ENCODE measurements at places on chromosomes 4 and X. TPM values are rescaled to one million over a fixed set of nuclear protein-coding genes. Genes with fewer than 3 reads are reported as not detected.

DNA sequence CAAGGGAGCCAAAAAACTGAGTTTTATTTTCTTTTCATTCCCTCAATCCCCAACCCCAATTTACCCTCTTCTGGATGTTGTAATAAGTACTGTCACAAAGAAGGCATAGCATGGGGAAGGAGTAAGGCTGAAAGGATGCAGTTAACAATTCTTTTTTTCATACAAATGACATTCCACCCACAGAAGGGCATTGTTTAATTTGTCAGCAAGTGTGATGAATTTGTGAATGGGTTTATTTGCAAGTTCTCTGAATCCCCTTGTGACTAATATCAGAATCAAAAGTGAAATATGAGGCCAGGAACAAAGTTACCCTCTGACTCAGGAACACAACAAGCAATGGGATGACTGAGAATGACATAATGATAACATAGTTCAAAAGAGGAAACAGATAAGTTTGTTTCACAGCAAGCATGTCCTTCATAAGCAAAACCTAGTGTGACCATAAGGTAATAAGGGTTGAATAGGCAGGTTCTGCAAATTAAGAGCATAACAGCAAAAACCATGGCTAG is 2.1 kb downstream of the GEMIN8 start:
- no peak for DNase-seq

GRCh38 chrX:154791939-154792338 is 13.3 kb downstream of the MPP1 start:
- DNase-seq: no peak

GRCh38 chr4:79864500-79865200 is 208.4 kb downstream of the ANTXR2 start:
- no peak for DNase-seq

DNA sequence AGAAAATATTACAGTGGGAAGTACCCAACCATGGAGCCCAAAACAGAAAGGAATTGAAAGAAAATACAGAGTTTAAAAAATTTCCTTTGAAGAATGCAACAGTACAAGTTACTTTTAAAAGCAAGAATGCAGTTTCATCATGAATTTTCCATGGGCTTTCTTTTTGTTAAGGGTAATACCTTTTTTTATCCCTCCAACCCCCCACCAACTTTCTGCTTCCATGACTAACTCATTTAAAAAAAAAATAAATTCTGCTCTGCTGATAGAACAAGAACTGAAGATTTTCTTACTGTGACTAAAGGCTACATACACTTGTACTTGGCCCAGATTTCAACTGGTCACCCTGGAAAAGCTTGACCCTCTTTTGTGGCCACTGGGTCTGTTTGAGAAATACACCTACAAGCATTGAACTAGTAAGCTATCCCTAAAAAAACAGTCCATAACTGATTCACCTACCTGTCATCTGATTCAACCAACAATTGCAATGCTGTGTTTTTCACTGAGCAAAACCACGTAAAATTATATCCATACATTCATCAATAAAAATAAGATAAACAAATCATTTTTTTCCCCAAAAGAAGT is 214.2 kb downstream of the NSUN7 start:
- no peak for DNase-seq

DNA sequence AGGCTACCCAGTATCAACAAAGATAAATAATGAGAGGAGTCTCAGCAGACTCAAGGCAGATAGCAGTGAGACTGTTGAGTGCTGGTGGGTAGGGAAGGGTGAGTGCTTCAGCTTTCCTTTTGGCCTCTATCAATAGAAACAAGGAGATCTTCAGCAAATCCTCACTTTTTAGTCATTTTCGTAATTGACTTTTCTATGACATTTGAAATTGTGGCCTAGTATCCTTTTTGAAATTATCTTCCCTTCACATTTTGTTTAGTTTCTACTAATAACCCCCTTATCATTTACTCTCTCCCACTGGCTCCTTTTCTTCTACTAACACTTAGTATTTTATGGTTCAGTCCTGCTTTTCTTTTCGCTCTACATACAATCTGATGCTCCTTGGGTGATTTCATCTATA is 44.9 kb downstream of the LIN54 start:
- DNase-seq: no peak

DNA sequence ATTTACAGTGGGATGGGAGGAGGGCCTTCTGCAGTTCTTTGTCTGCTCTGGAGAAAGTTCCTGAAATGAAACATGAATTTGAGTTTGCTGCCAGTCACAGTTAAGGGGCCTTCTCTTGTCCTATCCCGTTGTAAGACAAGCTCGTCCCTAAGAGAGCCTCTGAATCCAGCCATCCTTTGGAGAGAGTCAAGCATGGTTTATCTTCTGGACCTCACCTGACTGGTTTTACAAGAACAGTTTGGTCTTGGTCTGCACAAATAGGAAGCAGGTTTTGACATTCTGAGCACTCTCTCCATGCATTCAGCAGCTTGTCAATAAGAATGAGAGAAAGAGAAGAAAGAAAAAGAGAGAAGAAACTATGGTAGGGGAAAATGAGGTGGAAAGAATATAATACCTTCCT is 20.4 kb upstream of the TENM3 start:
- DNase-seq: no peak

DNA sequence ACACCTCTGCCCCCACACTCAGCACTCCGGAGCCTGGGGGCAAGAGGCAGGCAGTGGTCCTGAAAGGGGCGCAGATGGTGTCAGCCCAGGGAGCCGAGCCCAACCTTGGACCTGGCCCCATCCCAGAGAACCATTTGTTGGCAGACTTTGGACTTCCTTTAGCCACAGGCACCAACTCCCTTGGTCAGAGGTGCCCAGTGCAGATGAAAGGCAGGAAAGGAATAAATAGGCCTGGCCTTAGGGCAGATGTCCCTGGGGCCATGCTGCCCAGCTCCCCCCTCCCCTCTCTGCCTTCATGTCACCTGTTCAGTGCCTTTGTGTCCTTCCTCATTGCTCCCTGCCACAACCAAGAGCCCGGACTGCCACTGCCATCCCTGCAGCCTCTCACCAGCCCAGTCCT is 52.8 kb downstream of the SEL1L3 start:
- no peak for DNase-seq

DNA sequence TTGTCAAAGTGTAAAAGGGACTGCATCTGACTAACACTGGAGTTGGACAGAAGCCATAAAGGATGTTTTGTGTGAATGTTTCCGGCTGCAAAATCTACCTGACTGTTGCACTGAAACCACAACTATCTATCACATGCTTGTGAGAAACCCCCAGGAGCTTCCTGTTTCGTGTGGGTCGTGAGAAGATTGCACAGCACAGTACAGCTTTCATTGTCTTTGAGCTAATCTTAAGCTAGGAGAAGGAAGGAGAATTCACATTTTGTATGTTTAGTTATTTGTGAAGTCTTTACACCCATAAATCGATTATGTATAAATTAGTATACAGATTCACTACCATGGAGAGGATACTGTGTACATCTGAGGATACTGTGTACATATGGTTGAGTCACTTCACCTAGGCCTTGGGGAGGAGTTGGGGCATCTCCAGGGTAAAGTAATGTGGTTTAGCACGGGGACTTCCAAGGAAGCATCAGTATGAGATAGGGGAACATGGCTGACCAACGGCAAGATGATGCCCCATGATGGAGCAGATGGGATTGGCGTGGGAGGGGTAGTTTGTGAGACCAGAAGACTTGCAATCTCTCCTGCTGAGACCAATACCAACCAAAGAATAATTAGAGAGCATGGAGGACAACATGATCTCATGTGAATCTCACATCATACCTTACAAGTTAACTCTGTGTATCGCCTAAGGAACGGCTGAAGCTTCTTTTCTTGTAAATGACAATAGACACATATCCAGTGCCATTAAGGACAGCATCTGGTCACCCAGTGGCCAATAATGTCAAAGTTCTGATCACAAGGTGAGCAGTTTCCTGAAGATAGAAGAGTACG is 43.1 kb upstream of the FAM9C start:
- DNase-seq: no peak

- no peak for DNase-seq
Measured at GRCh38 chr4:14168919-14169318, 541.4 kb upstream of the BOD1L1 start.

GRCh38 chrX:25755194-25755593 is 382.9 kb upstream of the MAGEB18 start:
- no peak for DNase-seq

DNA sequence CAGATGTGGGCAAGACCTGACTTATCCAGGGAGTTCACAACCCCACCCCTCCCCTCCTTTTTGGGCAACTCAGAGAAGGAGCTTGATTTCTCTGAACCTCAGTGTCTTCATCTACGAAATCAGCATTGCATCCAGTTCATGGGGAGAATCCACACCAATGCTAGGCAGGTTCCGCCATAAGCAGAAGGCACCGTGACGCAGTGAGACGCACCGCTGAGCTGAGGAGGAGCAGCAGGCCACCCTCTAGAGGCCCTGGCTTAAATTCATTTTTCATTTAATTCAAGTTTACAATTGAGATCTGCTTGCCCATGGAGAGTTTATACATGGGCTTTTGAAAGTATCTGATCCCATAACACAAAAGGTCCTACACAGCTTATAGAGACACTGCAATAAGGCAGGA is 55.7 kb downstream of the CPZ start:
- DNase-seq: peak; percentile 35

DNA sequence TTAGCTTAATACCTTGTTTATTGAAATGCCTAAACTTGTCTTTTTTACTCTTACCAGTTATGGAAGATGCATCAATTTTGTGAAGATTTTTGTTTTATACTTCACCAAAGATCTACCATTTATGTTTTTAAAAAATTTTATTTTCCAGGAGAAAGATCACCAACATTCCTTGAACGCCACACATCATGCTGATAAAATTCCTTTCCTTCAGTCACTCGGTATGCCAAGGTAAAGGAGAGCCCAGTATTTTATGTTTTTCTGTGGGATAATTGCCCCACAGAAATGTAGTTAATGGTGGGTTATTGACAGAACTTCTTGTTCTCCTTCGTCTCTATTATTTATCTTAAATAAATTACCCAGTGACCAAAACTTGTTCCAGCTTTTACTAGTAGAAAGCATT is 217.0 kb downstream of the GC start:
- no peak for DNase-seq

GRCh38 chr4:138181287-138181686 is 60.9 kb downstream of the SLC7A11 start:
- DNase-seq: no peak

DNA sequence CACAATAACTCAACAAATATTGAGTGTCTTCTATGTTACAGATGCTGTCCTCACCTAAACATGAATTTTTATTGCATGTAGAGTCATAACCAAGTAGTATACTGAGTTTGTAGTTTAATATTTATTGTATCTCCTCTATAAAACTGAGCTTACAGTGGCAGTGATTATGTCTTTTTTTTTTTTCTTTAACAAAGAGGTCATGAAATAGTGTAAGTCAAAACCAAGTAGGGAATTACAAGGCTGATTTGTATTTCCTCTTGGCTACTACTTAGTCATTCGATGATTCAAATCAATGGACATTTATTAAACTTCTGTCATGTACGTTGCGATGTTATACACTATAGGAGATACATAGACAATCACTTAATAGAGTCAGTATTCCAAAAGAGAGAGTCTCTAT is 48.4 kb downstream of the IL15 start:
- no peak for DNase-seq

GRCh38 chrX:16785247-16786138 is 773 bp upstream of the TXLNG start:
- peak; percentile 69 for DNase-seq

The SYNPO2 gene
- 611 TPM for total RNA-seq

The CPLX1 gene
- total RNA-seq: 0.41 TPM

The FAM241A gene
- total RNA-seq: 3.7 TPM

The VGLL1 gene
- not detected for total RNA-seq

The JCHAIN gene
- 1.6 TPM for total RNA-seq

The GLUD2 gene
- total RNA-seq: 1.7 TPM

The SLBP gene
- total RNA-seq: 38.3 TPM

All from sigmoid colon (tissue), 7 donors.